ENCODE measurements at places on chromosomes 13 and 19.

GRCh38 chr19:4559569-4559968 lies at the start of gene SEMA6B:
Gene SEMA6B, minus strand, starts transcription at chr19:4559684. Its CDS starts 1,227 bp downstream, at chr19:4558457.
- no peak for DNase-seq

DNA sequence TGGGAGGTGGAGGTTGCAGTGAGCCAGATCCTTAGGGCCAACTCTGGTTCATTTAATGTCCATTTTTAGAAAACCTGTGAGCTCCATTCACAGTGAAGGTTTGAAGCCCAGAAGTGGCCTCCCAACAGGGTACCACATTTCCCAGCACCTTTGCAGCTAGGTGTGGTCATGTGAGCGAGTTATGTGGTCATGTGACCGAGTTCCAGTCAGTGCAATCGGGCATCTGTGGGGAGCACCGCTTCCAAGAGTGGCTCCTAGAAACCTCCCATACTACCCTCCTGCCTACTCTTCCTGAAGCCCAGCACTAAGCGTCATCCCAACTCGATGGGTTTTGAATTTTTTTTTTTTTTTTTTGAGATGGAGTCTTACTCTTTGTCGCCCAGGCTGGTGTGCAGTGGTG lies 663 bp upstream of the PLA2G4C start:
- no peak for DNase-seq

GRCh38 chr13:48979892-48980291 lies 4.2 kb downstream of the FNDC3A start:
- no peak for DNase-seq

- no peak for DNase-seq
These were observed 6.7 kb downstream of the CXCL17 start for GRCh38 chr19:42436006-42436405.

DNA sequence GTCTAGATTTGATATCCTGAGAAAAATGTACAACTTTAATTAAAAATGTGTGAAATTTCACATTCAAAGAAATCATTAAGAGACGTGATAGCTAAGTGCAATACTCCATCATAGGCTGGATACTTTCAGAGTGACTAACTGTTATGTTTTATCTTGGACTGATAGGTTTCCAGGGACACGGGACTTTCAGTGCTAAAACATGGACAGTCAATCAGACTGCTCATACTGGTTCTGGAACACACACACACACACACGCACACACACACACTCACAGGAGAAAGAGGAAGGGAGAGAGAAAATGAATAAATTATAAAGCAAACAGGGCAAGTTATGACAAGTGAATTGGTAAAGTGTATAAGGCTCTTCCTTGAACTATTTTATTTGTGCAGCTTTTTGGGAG lies 955.9 kb downstream of the SLITRK5 start:
- DNase-seq = no peak

DNA sequence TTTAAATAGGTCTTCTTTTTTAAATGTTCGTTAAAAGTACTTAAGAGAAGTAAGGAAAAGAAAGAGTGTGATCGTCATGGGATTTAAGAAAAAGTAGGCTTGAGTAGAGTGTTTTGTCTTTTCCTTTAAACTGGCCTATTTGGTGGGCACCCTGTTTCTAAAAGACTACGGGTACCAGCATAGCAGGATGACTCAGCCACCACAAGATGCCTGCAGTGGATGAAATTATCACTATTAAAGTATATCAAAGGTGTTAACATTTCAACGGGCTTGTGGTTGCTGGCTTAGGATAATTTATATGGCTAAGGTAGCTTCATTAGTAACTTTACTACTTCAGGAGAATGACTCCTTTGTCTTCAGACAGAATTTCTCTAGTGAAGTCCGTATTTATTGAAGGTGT lies 112.6 kb downstream of the STARD13 start:
- no peak for DNase-seq

- peak; percentile 27 for DNase-seq
These were observed at the start of gene ZNF730 for GRCh38 chr19:23116802-23117571. Gene ZNF730, plus strand, starts transcription at chr19:23117025. Its CDS starts 149 bp downstream, at chr19:23117174.

DNA sequence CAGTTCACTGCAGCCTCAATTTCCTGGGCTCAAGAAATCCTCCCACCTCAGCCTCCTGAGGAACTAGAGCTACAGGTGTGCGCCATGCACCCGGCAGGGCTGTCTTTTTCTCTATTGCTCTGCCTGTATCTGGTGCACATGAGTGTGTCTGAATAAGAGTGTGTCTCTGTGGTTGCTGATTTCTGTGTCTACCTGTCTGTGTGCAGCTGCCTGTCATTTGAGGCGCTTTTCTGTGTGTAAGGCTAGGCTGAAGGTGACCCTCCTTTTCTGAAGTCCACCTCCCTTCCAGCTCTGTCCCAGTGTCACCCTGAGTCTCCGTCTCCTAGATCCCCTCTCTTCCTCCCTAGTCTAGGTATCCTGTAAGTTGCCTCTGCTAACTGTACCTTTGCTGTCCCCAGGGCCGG lies 1.5 kb upstream of the PRR12 start:
- DNase-seq = no peak

DNA sequence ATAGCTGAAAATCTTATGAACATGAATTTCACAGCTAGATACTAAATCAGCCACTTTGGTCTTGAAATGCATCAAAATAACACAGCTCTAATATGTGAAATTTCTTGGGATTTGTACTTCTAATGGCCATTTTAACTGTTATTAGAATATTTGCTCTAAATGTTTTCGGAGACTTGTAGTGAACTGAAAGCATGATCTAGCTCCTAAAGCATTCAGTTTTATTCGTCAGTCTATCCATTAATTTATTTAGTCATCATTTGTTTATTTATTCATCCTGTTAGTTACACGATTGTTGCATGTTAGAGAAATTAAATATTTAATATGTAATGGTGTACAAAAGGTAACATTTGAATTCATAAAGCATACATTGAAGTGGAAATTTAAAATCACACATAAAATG lies 1132.7 kb downstream of the SLITRK1 start:
- DNase-seq = no peak

DNA sequence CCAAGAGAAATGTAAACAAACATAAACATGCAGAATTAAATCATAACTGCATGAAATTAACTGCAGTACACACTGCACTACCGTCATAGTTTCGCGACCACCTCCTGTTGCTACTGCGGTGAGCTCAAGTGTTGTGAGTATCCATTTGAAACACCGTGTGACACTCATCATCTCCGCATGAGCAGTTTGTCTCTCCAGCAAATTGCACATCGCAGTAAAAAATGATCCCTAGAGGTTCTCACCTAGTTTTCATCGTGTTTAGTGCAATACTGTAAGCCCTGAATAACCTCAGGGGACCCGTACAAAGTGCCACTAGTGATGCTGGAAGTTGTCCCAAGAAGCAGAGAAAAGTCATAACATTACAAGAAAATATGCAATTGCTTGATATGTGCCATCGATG lies 147.7 kb downstream of the DPF1 start:
- DNase-seq = no peak

DNA sequence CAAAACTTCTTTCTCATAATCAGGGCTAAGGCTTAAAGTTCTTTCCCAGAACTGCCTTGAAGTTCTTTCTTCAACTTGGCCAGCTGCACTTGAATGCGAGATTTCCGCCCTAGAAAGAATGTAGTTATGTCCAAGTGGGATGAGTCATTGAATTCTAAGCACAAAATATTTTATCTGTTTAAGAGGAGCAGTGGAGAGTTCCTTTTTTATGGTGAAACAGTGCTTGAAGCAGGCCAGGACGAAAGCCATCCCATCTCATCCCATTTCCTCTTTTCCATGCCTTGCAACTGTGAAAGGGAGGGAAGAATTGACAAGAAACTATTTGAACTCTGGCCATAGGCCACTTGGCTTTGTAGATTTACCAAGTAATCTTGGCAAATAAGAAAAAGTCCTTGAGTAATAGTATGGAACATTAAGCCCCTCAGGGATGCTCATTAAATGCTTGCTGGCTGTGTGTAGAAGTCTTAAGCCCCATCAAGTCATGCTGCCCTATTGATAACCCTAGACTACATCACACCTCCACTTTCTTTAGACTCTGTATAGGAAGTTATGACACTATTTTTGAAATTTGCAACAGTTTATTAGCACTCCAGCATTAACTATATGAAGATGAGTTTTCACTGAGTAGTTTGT lies 174.5 kb downstream of the KCTD12 start:
- no peak for DNase-seq

GRCh38 chr13:40047322-40047771 lies 391.9 kb downstream of the COG6 start:
- DNase-seq = no peak

DNA sequence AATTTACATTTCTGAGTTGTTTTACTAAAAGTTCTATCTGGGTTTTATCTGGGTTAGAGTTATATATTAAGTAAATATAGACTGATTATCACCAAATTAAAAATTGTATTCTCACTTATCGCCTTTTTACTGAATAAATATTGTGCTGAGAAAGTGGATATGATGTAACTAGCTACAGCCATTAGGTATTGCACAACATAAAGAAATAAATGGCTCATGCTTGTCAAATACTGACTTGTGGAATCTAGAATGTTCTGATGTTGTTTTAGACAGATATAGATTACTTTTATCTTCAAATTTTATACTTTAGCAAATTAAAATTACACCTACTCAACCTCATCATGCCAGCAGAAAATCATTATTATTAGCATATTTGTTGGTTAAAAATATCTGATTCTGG lies 1277.1 kb upstream of the MIR17HG start:
- no peak for DNase-seq

DNA sequence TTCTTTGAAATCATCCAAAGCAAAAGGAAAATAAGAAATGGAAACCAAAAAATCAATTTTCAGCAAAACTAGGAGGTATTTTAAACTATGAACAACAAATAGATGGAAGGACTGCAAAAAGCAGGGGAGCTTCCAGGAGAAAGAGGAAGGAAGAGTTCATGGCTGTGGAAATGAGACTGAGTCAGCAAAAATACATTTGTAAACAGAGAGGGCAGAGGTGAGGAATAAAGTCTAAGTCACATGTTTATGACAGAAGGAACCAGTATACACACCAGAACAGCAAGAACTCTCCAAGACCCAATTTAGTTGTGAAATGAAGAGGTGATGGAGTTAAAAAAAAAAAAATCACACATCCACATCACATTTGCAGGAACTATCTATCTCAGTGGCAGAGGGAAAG lies 69.6 kb downstream of the RNASEH2B start:
- no peak for DNase-seq

- no peak for DNase-seq
These were observed 785 bp upstream of the IGFL2 start for GRCh38 chr19:46147166-46147740.

DNA sequence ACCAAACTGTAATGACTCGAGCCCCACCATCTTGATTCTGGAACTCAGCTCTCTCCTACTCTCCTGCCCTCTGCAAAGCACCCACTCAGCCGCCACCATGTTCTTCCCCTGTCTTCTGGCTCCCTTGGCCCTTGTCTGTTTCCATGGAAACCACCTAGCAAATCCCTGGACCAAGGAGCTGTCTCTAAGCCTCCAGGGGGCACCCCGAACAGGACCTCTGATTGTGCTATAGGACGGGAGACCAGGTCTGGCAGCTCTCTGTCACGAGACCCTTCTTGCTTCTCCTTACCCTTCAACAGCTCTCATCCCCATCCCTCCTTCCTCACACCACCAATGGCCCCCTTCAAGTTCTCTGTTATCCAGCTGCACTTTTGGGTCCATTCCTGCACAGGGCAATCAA lies 277.7 kb upstream of the ZNF507 start:
- no peak for DNase-seq

- no peak for DNase-seq
These were observed 7.6 kb downstream of the CAPN12 start for GRCh38 chr19:38736413-38737280.

DNA sequence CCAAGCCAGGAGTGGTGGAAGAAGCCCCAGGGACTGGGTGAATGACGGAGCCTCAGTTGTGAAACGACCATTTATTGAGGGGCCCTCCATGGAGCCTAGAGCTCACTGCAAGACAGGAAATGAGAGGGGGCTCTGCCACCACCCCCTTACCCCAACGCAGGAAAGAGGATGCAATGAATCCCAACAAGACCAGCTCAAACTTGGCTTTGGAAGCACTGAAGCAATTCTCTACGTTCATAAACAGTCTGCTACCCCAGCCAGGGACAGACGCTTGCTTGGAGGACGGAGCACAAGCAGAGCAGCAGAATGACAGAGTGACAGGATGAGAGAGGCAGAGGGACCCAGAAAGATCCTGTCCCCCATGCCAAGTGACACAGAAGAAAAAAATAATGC lies 1.0 kb downstream of the PRKACA start:
- no peak for DNase-seq

- DNase-seq = no peak
These were observed 2.2 kb downstream of the KCNC3 start for GRCh38 chr19:50327013-50327412.

- DNase-seq = no peak
These were observed 396.9 kb upstream of the SLITRK5 start for GRCh38 chr13:87274209-87274819.

DNA sequence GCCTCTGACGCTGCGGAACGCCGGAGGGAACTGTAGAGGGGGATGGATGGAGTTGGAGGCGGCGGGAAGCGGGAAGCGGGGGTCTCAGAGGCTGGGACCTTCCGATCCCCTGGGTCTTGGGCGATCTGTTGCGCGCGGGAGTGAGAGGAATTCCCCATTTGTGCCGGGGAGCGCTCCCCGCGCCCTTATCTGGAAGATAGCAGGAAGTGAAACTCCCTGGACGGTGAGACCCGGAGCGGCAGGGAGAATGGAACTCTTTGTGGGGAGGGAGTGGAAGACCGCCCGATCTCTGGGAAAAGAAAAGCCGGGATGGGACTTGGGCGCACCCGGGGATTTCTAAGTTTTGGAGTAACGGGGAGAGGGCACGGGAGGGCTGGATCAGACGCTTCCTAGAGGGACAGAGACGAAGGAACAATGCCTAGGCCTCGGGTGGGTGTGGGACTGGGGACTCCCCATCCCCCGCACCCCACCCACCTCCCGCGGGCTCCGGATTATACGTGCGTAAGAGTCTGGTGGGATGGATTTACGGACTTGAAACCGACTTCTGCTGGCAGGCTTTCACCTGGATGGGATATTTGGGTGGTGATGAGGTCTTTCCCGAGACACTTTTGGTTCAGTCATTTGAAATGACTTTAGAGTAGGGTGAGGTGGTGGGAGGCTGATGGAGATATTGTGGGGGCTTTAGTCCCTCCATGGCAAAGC lies 495 bp downstream of the LSR start:
- DNase-seq = no peak

GRCh38 chr19:39890755-39891551 lies 43.5 kb downstream of the FCGBP start:
- DNase-seq = no peak

GRCh38 chr19:49912965-49913685 lies 15.9 kb upstream of the ATF5 start:
- no peak for DNase-seq

GRCh38 chr19:43638995-43639518 lies 593 bp downstream of the CADM4 start:
- DNase-seq = no peak

GRCh38 chr19:35399948-35400772 lies 29.3 kb downstream of the GPR42 start:
- no peak for DNase-seq

- DNase-seq = no peak
These were observed 31.3 kb downstream of the TINCR start for GRCh38 chr19:5536337-5536894.

GRCh38 chr13:91567485-91568207 lies 169.2 kb downstream of the GPC5 start:
- no peak for DNase-seq
